ENCODE measurements at places on chromosomes 4 and X. TPM values are rescaled to one million over a fixed set of nuclear protein-coding genes. Genes with fewer than 3 reads are reported as not detected.
A peak's percentile ranks its signal among the peaks of the same experiment; 100 is the strongest.

DNA sequence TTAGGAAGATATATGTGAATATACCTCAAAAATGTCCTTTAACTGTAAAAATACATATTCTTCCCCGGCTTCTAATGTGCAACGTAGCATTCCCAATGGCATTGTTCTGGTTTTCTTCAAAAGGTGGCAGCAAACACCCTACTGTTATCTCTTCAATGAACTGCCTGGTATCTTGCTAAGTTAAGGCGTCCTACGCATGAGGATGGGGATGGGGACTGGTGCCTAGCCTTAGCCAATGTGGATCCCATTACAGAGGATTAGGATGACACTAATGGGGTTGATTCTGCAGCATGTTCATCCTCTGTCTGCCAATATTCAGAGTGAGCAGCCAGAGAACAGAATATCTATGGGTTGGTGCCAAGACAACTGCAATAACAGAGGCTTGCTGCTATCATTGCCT lies 334.9 kb upstream of the ADGRL3 start:
- H3K27ac ChIP-seq = no peak overlapping the region
- H3K36me3 ChIP-seq = no peaks in the 10 kb centered on the region
- H3K4me3 ChIP-seq = no peak overlapping the region

DNA sequence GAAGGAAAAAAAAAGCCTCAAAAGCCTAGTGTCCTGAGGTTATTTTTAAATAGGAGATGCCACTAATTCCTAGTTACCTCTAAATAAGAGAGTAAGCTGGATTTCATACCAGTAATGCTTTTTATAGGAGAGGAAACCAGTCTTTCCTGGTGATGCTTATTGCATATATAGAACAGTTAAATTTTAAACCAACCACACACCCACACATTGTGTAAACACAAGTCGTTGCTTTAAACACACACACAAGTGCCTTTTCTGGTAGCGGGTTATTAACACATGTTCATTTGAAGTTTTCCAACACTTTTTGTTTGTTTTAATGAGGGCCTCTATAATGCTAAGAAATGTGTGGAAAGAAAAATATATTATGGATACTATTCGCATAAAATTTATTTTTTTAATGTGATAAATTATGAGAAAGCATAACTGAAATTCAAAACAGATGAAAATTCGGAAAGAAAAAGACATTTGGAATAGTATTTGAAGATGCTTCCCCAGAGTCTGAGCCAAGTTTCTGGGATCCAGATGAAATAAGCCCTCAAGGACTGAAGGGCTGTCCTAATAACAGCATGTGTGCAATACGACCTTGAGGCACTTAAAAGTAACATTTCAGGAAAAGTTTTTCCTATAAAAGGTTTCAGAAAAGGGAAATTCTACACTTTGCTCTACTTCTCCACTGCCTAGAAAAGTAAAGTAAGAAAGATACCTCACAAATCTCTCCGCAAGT lies 2.0 kb downstream of the ANTXR2 start:
- DNase-seq = no peak
- H3K27me3 ChIP-seq = no peaks in the 10 kb centered on the region
- H3K27ac ChIP-seq = peak overlapping the region; percentile 78
- peaks cover 22% of the 10 kb centered on the region for H3K4me1 ChIP-seq

DNA sequence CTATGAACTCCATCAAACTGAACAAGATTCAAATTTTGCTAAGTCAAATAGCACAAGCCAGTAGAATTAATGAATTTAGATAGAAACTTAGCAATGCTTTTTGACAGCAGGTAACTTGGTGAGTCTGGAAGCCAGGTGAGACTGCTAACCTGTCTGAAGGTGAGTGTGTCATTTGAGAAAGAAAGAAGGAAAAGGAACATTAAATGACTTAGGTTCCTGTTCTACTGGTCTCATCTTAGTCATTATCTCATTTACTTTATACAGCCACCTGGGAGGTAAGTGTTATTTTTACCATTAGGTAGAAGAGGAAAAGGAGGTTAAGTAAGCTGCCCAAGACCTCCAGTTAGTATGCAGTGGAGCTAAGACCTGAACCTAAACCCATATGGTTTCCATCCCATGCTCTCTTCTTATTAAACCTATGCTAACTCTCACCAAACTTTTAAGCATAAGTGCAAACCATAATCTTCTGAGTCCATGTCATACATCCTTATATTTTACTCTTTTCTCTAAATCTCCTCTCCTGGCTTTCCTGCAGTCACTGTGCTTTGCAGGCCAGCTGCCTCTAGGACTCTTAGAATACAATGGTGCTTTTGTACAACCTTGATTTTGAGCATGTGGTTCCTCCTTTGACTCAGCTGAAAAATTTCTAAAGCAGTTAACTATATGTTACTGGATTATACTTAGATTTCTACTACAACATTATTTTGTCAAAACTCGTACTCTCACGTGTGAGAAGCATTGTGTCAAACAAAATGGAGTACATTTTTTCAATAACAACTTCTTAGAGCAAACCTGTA lies 68.5 kb downstream of the ATP10D start:
- no peaks in the 10 kb centered on the region for H3K36me3 ChIP-seq
- H3K4me3 ChIP-seq = no peak overlapping the region
- no peaks in the 10 kb centered on the region for H3K27me3 ChIP-seq

- no peaks in the 10 kb centered on the region for H3K27me3 ChIP-seq
- H3K4me3 ChIP-seq = no peak overlapping the region
- no peaks in the 10 kb centered on the region for H3K4me1 ChIP-seq
- H3K36me3 ChIP-seq = no peaks in the 10 kb centered on the region
- no peak overlapping the region for H3K27ac ChIP-seq
Observed at GRCh38 chr4:10625131-10625530, 59.4 kb downstream of the CLNK start.

DNA sequence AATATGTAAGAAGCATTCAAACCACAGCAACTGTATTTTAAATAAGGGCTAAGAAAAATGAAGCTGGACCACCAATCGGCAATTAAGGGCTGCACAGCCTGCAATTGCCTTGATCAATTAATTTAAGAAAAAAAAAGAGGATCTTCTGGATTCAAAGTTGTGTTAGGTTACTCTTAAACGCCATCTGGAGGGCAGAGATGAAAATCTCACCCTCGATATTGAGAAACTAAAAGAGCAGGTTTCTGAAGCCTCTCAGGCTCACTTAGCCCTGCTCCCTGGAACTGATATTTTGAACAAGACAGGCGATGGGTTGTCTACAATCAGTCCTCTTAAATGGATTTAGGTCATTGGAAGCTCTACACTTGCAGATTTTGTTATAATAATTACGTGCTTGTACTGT lies 579.4 kb downstream of the GRXCR1 start:
- no peaks in the 10 kb centered on the region for H3K4me1 ChIP-seq
- no peaks in the 10 kb centered on the region for H3K27me3 ChIP-seq
- no peak overlapping the region for H3K4me3 ChIP-seq
- H3K36me3 ChIP-seq = no peaks in the 10 kb centered on the region

DNA sequence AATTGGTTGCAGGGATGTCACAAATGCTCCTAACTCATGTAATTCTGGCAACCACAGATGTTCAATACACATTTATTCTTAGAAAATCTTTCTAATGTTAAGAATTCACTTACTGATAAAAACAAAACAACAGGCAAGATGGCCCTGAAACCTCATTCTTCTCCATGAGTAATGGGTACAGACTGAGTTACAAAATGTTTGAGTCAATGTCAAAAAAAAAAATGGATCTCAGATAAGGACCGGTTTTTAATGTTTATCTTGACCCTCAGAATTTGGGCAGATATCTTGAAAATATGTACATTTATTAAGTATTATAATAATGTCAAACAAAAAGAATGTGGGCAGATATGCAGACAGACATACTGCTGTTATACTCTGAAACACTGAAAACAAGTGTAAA lies 1.8 kb upstream of the SULT1E1 start:
- no peaks in the 10 kb centered on the region for H3K4me1 ChIP-seq
- no peaks in the 10 kb centered on the region for H3K36me3 ChIP-seq
- DNase-seq = no peak
- H3K27ac ChIP-seq = no peak overlapping the region
- H3K27me3 ChIP-seq = no peaks in the 10 kb centered on the region

- no peak for DNase-seq
- no peaks in the 10 kb centered on the region for H3K36me3 ChIP-seq
- H3K27me3 ChIP-seq = no peaks in the 10 kb centered on the region
- H3K4me3 ChIP-seq = no peak overlapping the region
Observed at GRCh38 chr4:171947400-171947799, 134.2 kb downstream of the GALNTL6 start.

GRCh38 chr4:110085131-110085530 lies 113.3 kb downstream of the ELOVL6 start:
- H3K27me3 ChIP-seq = no peaks in the 10 kb centered on the region
- no peak for DNase-seq
- no peaks in the 10 kb centered on the region for H3K36me3 ChIP-seq
- peaks cover 13% of the 10 kb centered on the region for H3K4me1 ChIP-seq
- no peak overlapping the region for H3K27ac ChIP-seq
- H3K4me3 ChIP-seq = no peak overlapping the region

DNA sequence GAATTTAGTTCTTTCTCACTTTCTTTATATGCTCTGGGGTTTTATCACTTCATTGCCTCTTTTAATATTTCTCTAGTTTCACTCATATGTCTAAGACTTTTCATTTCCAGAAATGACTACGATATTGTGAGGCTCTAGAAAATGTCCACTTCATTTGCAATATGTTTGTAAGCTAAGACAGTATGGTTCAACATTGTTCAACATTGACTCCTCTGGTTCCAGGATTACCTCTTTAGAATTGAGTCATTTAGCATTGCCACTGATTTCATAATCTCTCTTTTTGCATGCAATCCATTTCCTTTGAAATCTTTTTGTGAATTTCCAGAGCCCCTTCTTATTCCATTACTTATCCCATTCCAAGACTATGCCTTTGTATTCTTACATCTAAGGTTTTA lies 32.3 kb downstream of the BBS12 start:
- no peaks in the 10 kb centered on the region for H3K36me3 ChIP-seq
- no peaks in the 10 kb centered on the region for H3K27me3 ChIP-seq

- H3K36me3 ChIP-seq = no peaks in the 10 kb centered on the region
- H3K4me1 ChIP-seq = no peaks in the 10 kb centered on the region
Observed at GRCh38 chr4:124454772-124455270, 257.7 kb downstream of the ANKRD50 start.

DNA sequence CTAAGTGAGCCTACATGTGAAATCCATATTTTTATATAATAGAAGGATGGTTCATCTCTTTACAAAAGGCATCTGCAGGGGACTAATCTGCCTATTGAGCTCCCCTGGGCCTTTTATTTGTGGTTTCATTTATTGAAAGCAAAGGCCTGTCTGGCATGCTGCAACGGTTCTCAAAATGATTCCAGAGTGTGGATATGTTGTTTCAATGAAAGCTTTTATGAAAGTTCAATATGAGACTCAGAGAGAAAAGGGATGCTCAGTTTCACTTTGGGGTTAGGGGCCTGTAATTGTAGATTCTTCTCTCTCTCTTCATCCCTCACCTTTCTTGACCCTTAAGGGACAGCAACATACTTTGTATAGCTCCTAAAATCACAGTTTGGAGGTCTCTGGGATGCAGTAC lies 204.2 kb upstream of the CASK start:
- no peaks in the 10 kb centered on the region for H3K36me3 ChIP-seq
- H3K4me3 ChIP-seq = no peak overlapping the region
- peak overlapping the region; percentile 29 for H3K27ac ChIP-seq
- H3K27me3 ChIP-seq = no peaks in the 10 kb centered on the region
- DNase-seq = no peak

DNA sequence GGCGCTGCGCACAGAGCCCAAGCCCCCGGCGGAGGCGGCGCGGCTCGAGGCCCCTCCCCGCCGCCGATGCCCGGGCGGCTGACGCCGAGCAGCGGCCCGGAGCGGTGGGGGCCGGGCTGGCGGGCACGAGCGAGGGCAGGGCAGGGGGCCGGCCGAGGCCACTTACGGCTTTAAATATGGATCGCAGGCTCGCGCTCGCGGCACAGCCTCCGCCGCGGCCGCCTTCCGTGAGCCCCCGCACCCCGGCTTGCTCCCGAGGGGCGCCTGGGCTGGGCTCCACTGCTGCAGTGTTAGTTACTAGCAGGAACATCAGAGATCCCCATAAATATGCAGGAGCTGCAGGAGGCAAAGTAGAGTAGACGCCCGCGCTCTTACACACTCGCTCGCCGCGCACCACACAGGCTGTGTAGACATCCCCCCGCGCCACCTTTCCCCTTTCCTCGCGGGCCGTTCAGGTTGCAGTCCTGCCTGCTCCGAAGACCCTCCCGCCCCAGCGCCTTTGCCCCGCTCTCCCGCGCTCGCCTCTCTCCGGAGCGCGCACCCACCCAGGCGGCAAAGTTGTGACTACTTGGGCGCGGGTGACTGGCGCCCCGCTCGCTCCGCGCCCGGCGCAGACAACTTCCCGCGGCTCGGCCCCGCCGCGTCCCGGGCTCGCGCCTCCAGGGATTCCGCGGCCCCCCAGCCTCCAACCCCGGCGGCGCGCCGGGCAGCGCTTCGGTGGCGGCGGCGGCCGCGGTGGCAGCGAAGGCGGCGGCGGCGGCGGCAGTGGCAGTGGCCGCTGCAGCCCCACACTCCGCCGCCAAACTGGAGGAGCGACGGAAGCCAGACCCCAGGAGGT lies 152.0 kb upstream of the SLC4A4 start:
- H3K36me3 ChIP-seq = no peaks in the 10 kb centered on the region
- DNase-seq = peak; percentile 17
- H3K27ac ChIP-seq = no peak overlapping the region
- H3K4me1 ChIP-seq = peaks cover 15% of the 10 kb centered on the region

DNA sequence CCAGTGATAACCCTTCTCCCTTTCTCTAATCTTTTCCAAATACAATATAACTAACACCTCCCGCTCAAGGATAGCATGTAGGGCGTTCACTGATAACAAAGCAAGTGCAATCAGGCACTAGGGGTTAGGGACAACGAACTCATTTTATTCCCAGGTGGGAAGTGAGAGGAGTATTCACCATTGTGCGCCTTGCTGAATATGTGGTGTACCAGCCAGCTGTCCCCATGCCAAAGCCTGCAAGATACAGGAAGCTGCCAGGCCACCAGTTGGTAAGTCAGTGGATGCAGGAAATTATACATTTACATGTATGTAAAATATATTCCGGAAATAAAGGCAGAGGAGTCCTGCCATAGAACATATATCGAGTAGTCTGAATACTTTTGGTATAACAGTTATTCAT lies 6.3 kb upstream of the HPRT1 start:
- DNase-seq = no peak
- no peaks in the 10 kb centered on the region for H3K36me3 ChIP-seq
- no peak overlapping the region for H3K27ac ChIP-seq
- no peaks in the 10 kb centered on the region for H3K27me3 ChIP-seq
- H3K4me1 ChIP-seq = no peaks in the 10 kb centered on the region

GRCh38 chr4:23814587-23814986 lies 75.3 kb downstream of the PPARGC1A start:
- no peaks in the 10 kb centered on the region for H3K4me1 ChIP-seq
- H3K27me3 ChIP-seq = no peaks in the 10 kb centered on the region
- no peaks in the 10 kb centered on the region for H3K36me3 ChIP-seq
- H3K4me3 ChIP-seq = no peak overlapping the region

- no peak for DNase-seq
- no peak overlapping the region for H3K27ac ChIP-seq
- H3K4me3 ChIP-seq = no peak overlapping the region
- no peaks in the 10 kb centered on the region for H3K36me3 ChIP-seq
- no peaks in the 10 kb centered on the region for H3K27me3 ChIP-seq
Observed at GRCh38 chrX:35115205-35115604, 172.6 kb downstream of the FAM47B start.

GRCh38 chrX:13305108-13305507 lies 14.7 kb downstream of the ATXN3L start:
- no peak overlapping the region for H3K27ac ChIP-seq
- DNase-seq = peak; percentile 1
- H3K27me3 ChIP-seq = no peaks in the 10 kb centered on the region
- H3K4me1 ChIP-seq = no peaks in the 10 kb centered on the region
- H3K4me3 ChIP-seq = no peak overlapping the region

CXXC4 gene
- total RNA-seq = not detected

PABPC4L gene
- total RNA-seq = not detected

CENPE gene
- total RNA-seq = 3.2 TPM

DCX gene
- not detected for total RNA-seq

TSPAN7 gene
- total RNA-seq = not detected

MAGEA8 gene
- total RNA-seq = not detected

ANAPC10 gene
- total RNA-seq = 27.5 TPM

All from CD4-positive, alpha-beta T cell (primary cell).